Spinal cord (tissue), 10 donors: ENCODE measurements at places on chromosomes 3 and 15. TPM values are rescaled to one million over a fixed set of nuclear protein-coding genes. Genes with fewer than 3 reads are reported as not detected.

CCR1 gene
- 7.1 TPM for total RNA-seq

LRRC2 gene
- 1.4 TPM for total RNA-seq

- peaks cover 16% of the 10 kb centered on the region for H3K4me1 ChIP-seq
- H3K27me3 ChIP-seq, result no peaks in the 10 kb centered on the region
- DNase-seq, result no peak
- no peak overlapping the region for H3K4me3 ChIP-seq
These were observed 11.6 kb downstream of the IGF2BP2 start for GRCh38 chr3:185813205-185813604.

VEPH1 gene
- 10.6 TPM for total RNA-seq

GRCh38 chr15:38702178-38702912 lies 137.7 kb upstream of the RASGRP1 start:
- no peak overlapping the region for H3K27ac ChIP-seq
- H3K4me1 ChIP-seq, result no peaks in the 10 kb centered on the region
- peaks cover 7% of the 10 kb centered on the region for H3K27me3 ChIP-seq
- no peak overlapping the region for H3K4me3 ChIP-seq
- DNase-seq, result no peak

- H3K4me3 ChIP-seq, result no peak overlapping the region
- H3K27ac ChIP-seq, result no peak overlapping the region
- H3K4me1 ChIP-seq, result no peaks in the 10 kb centered on the region
- DNase-seq, result no peak
- H3K36me3 ChIP-seq, result no peaks in the 10 kb centered on the region
These were observed 84.7 kb downstream of the MRPL46 start for GRCh38 chr15:88382482-88382983.

DNA sequence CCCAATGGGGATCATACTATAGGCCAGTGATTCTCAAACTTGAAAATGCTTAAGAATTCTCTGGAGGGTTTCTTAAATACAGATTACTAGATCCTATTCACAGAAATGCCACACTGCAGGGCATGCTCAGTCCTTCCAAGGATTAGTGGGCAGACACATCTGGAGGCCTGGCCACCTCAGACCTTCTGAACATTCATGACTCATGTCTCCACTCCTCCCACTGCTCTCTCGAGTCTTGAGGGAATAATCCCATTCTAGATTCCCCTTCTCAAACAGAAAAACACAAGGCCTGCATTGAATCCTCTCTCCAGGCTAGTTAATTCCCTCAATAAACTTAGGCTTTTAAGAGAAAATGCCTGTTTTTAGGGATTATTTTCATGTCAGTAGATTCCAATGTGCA lies 22.1 kb downstream of the ZNF621 start:
- no peaks in the 10 kb centered on the region for H3K4me1 ChIP-seq
- H3K36me3 ChIP-seq, result no peaks in the 10 kb centered on the region
- H3K27me3 ChIP-seq, result no peaks in the 10 kb centered on the region
- no peak overlapping the region for H3K4me3 ChIP-seq
- no peak for DNase-seq

GRCh38 chr15:60528530-60528929 lies 49.6 kb upstream of the ICE2 start:
- no peak overlapping the region for H3K4me3 ChIP-seq
- no peaks in the 10 kb centered on the region for H3K27me3 ChIP-seq
- H3K4me1 ChIP-seq, result no peaks in the 10 kb centered on the region
- H3K36me3 ChIP-seq, result no peaks in the 10 kb centered on the region
- no peak overlapping the region for H3K27ac ChIP-seq

PDZRN3 gene
- 83.6 TPM for total RNA-seq

DNA sequence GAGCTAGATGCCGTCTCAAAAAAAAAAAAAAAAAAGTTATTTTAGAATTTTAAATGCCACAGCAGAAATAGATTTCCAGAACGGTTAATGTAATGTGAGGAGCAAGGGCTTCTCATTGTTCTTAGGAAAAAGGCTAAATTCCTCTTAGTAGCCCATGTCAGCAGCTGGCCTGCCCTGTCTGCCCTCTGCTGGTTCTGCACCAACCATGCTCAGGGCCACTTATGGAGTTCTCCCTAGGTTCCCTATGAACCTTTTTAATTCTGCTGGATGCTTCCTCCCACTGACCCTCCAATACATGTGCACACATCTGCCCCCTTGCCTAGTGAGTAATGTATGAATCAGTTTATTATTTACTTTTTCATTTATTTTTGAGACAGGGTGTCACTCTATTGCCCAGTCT lies 32.2 kb upstream of the DPPA4 start:
- no peaks in the 10 kb centered on the region for H3K36me3 ChIP-seq
- H3K27me3 ChIP-seq, result no peaks in the 10 kb centered on the region
- H3K27ac ChIP-seq, result no peak overlapping the region
- H3K4me3 ChIP-seq, result no peak overlapping the region
- no peaks in the 10 kb centered on the region for H3K4me1 ChIP-seq

RTP1 gene
- total RNA-seq, result 0.40 TPM

- H3K4me1 ChIP-seq, result peaks cover 50% of the 10 kb centered on the region
- no peak for DNase-seq
- H3K27me3 ChIP-seq, result no peaks in the 10 kb centered on the region
- no peak overlapping the region for H3K27ac ChIP-seq
- H3K4me3 ChIP-seq, result no peak overlapping the region
- peaks cover 56% of the 10 kb centered on the region for H3K36me3 ChIP-seq
These were observed 32.3 kb upstream of the SEMA3F start for GRCh38 chr3:50122661-50123391.

GRCh38 chr15:59997070-59997701 lies 6.9 kb upstream of the FOXB1 start:
- H3K4me1 ChIP-seq, result peaks cover 40% of the 10 kb centered on the region
- peaks cover 100% of the 10 kb centered on the region for H3K27me3 ChIP-seq
- H3K4me3 ChIP-seq, result peak overlapping the region; percentile 4
- no peak for DNase-seq

TBL1XR1 gene
- total RNA-seq, result 134 TPM

- H3K27me3 ChIP-seq, result no peaks in the 10 kb centered on the region
- no peak overlapping the region for H3K27ac ChIP-seq
- no peak overlapping the region for H3K4me3 ChIP-seq
- peaks cover 10% of the 10 kb centered on the region for H3K4me1 ChIP-seq
These were observed 647.8 kb upstream of the ADAMTS9 start for GRCh38 chr3:65335587-65335986.

GRCh38 chr3:36433511-36433910 lies 53.2 kb downstream of the STAC start:
- H3K4me1 ChIP-seq, result no peaks in the 10 kb centered on the region
- no peaks in the 10 kb centered on the region for H3K36me3 ChIP-seq
- H3K4me3 ChIP-seq, result no peak overlapping the region
- no peaks in the 10 kb centered on the region for H3K27me3 ChIP-seq

DNA sequence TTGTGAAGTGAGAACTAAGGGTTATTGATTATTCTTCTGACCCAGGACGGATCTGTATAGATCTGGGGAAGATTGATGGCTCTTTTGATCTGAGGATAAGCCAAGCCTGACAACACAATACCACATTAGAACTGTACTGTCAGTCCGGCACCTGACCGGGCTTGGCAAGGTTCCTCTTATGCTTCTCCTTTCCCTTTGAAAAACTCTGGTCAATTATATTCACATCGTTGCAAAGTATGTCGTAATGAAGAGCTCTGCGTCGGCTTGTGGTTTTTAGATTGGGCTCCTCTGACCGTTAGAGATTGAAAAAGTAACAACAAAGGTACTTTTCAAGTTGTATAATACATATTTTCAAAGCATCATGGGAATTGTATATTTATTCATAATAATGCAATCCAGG lies 389.8 kb downstream of the NR2F2 start:
- no peak for DNase-seq
- H3K4me1 ChIP-seq, result no peaks in the 10 kb centered on the region
- H3K27me3 ChIP-seq, result peaks cover 22% of the 10 kb centered on the region
- H3K4me3 ChIP-seq, result no peak overlapping the region
- no peak overlapping the region for H3K27ac ChIP-seq

C2CD4A gene
- 0.06 TPM for total RNA-seq

DNA sequence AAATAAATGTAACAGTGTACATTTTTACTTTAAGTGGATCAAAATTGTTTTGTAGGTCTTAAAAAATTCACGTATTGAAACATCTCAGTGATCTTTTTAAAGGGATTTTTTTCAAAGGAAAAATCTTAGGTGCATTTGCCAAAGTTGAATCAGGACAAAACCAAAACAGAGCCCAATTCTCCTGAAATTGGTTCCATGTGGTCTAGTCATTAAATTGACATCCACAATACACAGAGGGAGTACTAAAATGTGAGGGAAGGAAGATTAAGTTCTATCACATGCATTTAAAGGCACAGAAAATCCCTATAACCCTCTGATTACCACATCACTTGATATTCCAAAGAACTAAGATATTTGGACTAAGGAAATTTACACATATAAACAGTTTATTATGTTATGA lies 39.3 kb upstream of the HDC start:
- H3K4me3 ChIP-seq, result no peak overlapping the region
- H3K36me3 ChIP-seq, result peaks cover 11% of the 10 kb centered on the region
- no peaks in the 10 kb centered on the region for H3K4me1 ChIP-seq
- no peak overlapping the region for H3K27ac ChIP-seq
- no peaks in the 10 kb centered on the region for H3K27me3 ChIP-seq

CYP8B1 gene
- total RNA-seq, result not detected

KLHL40 gene
- total RNA-seq, result not detected

- DNase-seq, result no peak
- no peak overlapping the region for H3K4me3 ChIP-seq
- H3K36me3 ChIP-seq, result no peaks in the 10 kb centered on the region
- H3K27ac ChIP-seq, result peak overlapping the region; percentile 48
- H3K27me3 ChIP-seq, result no peaks in the 10 kb centered on the region
These were observed 159.8 kb upstream of the TSC22D2 start for GRCh38 chr3:150248116-150248887.

CFAP100 gene
- 2.2 TPM for total RNA-seq

SCG5 gene
- total RNA-seq, result 173 TPM

GRCh38 chr15:33730815-33731214 lies 237.5 kb upstream of the CHRM5 start:
- DNase-seq, result no peak
- no peaks in the 10 kb centered on the region for H3K27me3 ChIP-seq
- no peaks in the 10 kb centered on the region for H3K4me1 ChIP-seq
- H3K36me3 ChIP-seq, result peaks cover 3% of the 10 kb centered on the region

DNA sequence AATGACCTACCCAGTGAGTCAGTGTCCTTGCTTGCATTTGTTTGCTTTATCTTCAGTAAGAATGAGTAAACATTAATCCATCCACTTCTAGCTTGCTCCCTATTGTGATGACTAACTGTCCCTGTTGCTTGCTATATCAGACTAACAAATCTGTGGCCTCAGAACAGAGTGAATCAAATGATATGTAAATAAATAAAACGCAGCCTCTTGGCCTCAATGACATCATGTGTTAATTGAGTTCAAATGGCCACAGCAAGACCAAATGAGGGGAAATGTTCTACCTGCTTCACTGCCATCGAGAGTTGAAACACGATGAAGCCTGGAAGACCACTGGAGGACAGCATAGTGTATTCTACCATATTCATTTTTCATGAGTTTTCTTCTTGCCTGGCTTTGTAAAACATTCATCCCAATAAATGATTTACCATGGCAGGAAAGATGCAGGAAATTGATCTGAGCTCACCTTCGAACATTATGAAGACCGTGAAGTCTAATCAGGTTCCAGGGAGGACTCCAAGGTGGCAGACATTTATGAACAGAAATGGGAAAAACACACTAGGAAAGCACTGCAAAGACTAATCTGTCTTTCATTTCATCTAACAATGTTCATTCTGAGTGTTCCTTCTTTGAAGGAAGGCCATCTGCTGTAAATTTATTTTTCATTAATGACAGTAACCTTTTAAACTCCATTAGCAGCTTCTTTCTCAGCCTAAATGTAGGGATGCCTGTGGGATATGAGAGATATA lies 1144.5 kb downstream of the TUSC7 start:
- DNase-seq, result peak; percentile 8
- no peak overlapping the region for H3K27ac ChIP-seq
- no peaks in the 10 kb centered on the region for H3K36me3 ChIP-seq
- H3K4me1 ChIP-seq, result no peaks in the 10 kb centered on the region
- H3K4me3 ChIP-seq, result no peak overlapping the region

DLL4 gene
- 5.8 TPM for total RNA-seq

DNA sequence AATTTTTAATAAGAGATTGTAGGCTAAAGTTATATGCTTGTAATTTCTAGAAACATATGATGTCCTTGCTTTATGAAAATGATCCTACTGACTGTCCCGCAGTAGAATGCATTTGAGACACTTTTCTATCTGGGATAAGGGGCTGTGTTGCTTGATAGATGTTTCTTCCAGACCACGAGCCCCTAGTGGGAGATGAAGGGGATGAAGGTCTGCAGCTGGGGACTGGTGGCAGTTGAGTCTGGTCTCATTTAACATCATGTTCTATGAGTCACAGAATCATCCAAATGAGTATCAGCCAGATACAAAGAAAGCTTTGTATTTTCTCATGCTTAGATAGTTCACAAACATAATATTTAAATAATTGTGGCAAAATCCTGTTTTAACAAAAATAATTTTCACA lies 84.3 kb upstream of the PRTG start:
- H3K4me3 ChIP-seq, result no peak overlapping the region
- H3K4me1 ChIP-seq, result no peaks in the 10 kb centered on the region
- H3K27me3 ChIP-seq, result no peaks in the 10 kb centered on the region

GRCh38 chr15:71118881-71119632 lies 3.8 kb downstream of the THSD4 start:
- DNase-seq, result no peak
- peaks cover 14% of the 10 kb centered on the region for H3K4me1 ChIP-seq
- H3K4me3 ChIP-seq, result no peak overlapping the region
- no peak overlapping the region for H3K27ac ChIP-seq
- peaks cover 4% of the 10 kb centered on the region for H3K27me3 ChIP-seq

DNA sequence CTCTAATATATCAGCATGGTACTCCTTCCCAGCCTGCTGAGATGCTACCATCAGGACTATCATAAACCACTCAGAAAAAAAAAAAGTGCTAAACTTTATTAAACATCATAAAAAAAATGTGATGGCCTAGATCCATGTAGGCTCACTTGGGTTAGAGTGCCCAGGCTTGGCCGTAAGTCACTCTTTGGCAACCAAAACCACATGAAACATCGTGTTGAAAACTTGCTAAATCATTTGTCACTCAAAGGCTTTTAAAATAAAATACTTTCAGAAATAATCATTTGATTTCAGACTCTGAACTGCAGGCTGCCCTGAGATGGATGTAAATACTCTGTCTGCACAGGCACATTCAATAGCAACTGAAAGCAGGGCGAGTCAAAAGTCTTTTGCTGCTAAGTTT lies 78.4 kb upstream of the WNT5A start:
- H3K27me3 ChIP-seq, result no peaks in the 10 kb centered on the region
- no peak overlapping the region for H3K27ac ChIP-seq
- H3K36me3 ChIP-seq, result no peaks in the 10 kb centered on the region
- no peak overlapping the region for H3K4me3 ChIP-seq
- H3K4me1 ChIP-seq, result no peaks in the 10 kb centered on the region

CCDC71 gene
- 23.1 TPM for total RNA-seq

LDHAL6B gene
- total RNA-seq, result not detected

- H3K27ac ChIP-seq, result no peak overlapping the region
- peaks cover 10% of the 10 kb centered on the region for H3K36me3 ChIP-seq
- H3K4me3 ChIP-seq, result no peak overlapping the region
- H3K4me1 ChIP-seq, result no peaks in the 10 kb centered on the region
These were observed 25.8 kb downstream of the DYNC1LI1 start for GRCh38 chr3:32544894-32545293.
